Chondrocyte (in vitro differentiated cells): ENCODE measurements at places on chromosomes 6 and 20.
A peak's percentile ranks its signal among the peaks of the same experiment; 100 is the strongest.

DNA sequence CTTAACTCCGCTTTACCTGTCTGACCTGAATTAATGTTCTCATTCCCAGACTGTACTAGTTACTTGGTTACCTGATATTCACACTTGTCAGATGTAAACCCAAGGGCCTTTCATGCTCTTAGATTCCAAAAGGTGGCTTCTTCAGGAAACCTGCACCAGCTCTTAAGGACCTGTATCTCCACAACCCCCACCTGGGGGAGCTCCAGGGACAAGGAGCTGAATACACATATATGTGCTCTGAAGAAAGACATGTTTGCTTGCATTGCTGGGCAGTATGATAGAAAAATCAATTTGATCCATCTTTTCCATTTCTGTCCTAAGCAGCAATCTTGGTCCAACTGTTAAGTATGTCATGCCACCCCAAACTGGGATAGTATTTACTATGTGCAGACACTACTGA is 64.8 kb upstream of the POU3F2 start:
- DNase-seq = no peak

GRCh38 chr6:83827050-83827449 is 26.1 kb upstream of the RIPPLY2 start:
- no peak for DNase-seq

DNA sequence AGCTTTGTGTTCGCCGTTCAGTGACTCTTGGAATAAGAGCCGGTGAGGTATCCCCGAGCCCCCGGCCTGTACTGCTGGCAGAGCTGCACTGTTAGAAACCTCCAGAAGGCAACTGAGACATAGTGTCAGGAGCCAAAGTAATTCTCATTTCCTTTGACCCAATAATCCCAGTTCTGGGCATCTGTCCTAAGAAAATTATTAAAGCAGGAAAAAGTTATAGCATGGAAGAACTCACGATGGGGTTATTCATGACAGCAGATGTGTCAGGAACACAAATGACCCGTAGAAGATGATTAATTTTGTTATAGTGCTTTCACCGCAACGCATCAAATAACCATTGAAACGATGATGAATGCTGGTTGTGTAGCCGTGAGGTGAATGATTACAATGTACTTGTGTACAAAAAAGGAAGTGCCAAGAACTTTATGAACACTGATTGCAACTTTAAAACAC is 20.3 kb downstream of the CYP21A2 start:
- DNase-seq = no peak

GRCh38 chr6:107124934-107125348 is 9.6 kb upstream of the BEND3 start:
- DNase-seq = no peak

DNA sequence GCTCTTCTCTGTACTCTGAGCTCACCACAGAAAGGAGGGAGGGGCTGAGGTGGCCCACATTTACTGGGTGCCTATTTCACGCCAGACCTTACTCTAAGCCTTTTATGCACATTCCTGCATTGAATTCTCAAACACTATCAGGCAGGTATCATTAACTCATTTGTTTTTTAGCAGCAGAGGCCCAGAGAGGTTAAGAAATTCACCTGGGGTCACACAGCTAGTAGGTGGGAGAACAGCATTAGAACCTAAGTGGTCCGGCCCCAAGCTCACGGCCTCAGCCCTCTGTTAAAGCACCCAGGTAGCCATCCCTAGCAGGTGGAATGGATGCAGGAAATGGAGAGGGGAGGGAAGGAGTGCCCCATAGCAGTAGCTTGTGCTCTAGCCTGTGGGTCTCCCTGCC is 84.5 kb downstream of the GRM4 start:
- DNase-seq = no peak

DNA sequence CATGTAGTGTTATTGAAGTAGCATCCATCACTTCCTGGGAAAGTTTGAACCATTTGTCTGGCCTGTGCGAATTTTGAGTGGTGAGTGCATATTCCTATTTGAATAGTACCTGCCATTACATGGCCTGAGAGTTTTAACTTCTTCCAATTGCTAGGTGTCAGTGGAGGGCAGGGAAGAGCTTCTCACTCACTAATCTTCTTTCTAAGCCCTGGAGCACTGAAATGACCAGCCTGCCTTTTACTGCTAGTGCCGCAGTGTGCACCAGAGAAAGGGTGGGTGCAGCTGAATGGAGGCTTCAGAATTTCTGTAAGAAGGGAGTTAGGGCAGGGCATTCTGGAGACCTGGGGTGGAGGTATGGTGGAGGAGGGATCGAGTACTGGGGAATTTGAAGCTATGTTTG is 45.5 kb downstream of the RNF144B start:
- DNase-seq = no peak

DNA sequence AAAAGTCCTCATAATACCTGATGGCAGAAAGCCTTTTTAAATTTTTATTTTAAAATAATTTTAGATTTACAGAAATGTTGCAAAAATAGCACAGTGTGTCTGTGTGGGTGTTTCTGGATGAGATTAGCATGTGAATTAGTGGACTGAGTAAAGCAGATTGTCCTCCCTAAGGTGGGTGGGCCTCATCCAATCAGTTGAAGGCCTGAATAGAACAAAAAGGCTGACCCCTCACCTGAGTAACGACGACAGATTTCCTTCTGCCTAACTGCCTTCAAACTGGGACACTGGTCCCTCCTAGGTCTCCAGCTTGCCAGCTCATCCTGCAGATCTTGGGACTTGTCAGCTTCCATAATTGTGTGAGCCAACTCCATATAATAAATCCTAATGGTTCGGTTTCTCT is 54.2 kb downstream of the FAXC start:
- DNase-seq = no peak

DNA sequence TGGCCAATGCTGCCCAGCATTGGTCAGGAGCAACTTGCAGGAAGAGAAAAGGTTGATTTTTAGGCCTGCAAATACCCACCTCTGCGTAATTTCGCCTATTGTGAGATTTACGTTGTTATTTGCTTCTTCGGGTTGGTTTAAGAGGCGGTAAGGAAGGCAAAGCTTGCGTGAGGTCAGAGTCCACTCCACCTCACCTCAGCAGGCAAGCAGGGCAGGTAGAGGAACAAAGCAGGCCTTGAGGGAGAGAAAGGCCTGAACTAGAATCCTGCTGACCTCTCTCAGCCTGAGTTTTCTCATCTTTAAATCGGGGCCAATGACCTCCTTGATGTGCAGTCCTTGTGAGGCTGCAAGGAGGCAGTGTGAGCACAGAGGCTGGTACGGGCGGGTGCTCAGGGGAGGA is 239.1 kb downstream of the CDC5L start:
- no peak for DNase-seq

DNA sequence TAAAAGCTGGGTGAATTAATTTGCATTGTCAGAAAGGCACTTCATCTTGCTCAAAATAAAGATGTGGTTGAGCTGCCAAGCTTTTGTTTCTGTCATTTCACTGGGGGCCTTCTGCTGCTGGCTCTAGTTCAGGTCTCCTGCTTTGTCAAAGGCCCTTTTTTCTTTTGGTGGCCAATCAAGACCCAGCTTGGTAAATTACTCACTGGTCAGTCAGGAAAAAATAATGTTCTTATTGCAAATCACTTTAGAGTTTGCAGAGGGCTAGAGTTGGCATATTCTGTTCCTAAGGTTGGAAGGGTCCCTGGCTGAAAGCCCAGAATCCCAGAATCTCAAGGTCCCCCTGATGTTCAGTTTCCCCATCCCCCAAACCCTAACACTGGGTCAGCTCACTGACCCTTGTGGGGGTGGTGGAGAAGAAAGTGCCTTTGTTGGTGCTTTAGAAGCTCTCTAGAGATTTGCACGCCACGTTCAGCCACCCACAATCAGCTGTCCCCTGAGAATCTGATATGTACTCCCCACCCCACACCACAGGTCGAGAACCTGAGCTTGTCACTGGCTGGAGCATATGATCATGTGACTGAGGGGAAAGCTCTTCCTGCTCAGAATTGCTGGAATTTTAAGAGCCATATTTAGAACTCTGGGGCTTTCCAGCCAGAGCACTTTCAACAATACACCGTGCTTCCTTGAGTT is 21.7 kb upstream of the BNIP5 start:
- DNase-seq = peak; percentile 24

- DNase-seq = no peak
These were observed 1.4 kb downstream of the METTL24 start for GRCh38 chr6:110356778-110357177.

- no peak for DNase-seq
These were observed 37.6 kb downstream of the UQCC2 start for GRCh38 chr6:33673851-33674250.

GRCh38 chr6:108074057-108074358 is 533 bp downstream of the OSTM1 start:
- DNase-seq = no peak
